ENCODE measurements at places on chromosomes 7 and 10.
A peak's percentile ranks its signal among the peaks of the same experiment; 100 is the strongest.

- DNase-seq = peak; percentile 40
These were observed 104.6 kb upstream of the TNRC18 start for GRCh38 chr7:5528071-5528814.

DNA sequence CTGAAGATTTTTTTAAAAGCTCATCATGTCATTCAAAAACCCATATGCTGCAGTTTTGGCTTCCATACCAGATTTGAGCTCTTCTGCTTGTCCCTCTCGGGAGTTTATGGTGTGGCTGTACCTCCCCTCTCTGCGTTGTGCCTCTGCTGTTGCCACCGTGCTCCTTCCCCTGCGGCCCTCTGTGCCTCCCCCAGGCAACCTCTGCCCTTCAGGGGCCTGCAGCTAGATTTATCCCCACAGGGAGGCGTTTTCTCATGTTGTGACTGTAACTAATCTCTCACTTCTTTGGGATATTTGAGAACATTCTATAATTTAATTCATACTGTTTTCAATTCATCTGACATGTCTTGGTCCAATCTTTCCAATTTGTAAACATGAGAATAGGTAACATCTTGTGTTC lies 52.7 kb downstream of the TASOR2 start:
- DNase-seq = no peak

DNA sequence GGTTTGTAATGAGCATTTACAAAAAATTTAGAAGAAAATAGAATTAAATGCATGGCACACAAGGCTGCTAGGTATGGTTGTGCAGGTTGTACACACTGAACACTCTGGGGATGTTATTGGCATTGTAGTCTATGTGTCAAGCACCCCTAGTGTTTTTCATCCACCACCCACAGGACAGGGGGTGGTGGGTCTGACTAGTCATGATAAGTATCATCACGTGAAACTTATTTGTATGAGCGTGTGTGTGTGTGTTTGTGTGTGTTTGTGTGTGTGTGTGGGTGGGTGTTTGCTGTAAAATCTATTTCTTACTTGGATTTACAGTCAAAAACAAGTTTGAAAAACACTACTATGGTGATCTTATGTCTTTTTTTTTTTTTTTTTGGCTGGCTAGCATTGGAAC lies 66.5 kb downstream of the MAP3K8 start:
- DNase-seq = no peak

DNA sequence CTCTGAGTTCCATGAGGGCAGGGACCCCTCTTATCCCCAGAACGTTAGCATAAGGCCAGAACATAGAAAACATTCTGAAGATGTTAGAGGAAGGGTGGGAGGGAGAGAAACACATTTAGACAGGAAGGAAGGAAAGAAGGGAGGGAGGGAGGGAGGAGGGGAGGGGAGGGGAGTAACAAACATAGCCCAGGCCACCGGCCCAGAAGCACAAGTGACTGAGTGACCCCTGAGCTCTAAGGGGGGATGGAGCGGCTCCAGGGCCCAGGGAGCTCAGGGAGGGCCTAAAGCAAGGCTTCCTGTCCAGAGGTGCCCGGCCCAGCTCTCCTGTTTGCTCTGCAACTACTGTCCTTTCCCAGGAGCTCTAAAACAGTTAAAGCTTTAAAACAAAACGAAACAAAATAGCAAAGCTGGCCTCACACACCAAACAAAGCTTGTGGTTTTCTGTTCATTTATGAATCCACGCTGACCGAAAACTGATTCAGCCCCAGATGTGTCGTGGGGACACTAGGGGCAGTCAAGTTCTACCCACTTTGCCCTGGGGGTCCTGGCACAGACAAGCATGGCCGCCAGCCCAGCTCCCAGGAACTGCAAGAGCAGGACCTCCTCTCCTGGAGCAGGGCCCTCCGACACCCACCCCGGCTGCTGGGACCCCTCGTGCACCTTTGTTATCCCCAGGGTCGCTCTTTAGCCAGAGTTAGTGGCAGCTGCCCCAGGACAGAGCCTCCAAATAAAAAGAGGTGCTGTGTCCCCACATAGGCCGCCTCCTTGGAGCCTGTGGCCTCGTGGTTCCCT lies 496.2 kb upstream of the FOXK1 start:
- no peak for DNase-seq

- peak; percentile 15 for DNase-seq
These were observed 817 bp downstream of the SRI start for GRCh38 chr7:88218836-88219605.

DNA sequence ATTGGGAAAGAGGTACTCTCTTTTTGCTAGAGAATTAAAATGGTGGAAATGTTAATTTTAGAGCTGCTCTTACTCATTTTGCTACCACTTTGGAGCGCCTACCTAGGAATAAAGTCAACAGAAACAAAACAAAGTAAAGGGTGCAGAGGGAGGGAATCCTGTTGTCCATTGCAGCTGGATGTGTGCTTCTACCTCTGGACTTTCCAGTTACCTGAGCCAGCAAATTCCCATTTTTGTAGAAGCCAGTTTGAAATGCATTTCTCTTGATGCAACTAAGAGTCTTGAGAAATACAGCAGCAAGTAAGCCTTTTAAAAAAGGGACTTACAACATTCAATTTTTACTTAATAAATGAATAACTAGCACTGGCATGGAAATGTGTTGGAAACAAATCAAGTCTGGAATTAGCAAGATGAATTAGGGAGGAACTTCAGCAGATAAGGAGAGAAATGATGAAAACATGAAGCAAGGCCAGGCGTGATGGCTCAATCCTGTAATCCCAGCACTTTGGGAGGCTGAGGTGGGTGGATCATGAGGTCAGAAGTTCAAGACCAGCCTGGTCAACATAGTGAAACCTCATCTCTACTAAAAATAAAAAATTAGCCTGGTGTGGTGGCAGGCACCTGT lies 113.5 kb upstream of the CTTNBP2 start:
- no peak for DNase-seq

- DNase-seq = no peak
These were observed 175.9 kb downstream of the CUX1 start for GRCh38 chr7:101993311-101993710.

GRCh38 chr10:123582084-123582989 lies 83.8 kb upstream of the GPR26 start:
- DNase-seq = peak; percentile 31

DNA sequence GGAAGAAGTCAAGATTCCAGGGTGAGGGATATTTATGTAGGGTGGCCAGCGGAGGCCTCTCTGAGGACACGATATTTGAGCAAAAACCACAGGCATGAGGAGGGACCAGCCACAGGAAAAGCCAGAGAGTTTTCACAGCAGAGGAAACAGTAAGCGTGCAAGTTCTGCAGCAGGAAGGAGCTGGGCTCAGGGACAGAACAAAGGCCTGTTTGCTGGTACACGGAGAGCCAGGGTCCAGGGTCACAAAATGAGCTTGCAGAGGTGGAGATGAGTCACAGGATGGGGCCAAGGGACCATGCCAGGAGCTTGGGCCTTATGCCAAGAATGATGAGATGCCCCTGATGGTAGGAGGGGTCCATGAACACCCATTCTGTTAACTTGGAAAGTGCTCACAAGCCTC lies 283.5 kb downstream of the PLXNA4 start:
- DNase-seq = no peak

GRCh38 chr7:111083413-111083812 lies 7.5 kb upstream of the LRRN3 start:
- DNase-seq = peak; percentile 46

GRCh38 chr7:84640637-84641036 lies 446.0 kb upstream of the SEMA3A start:
- DNase-seq = no peak

- DNase-seq = no peak
These were observed 180.9 kb downstream of the PLXNA4 start for GRCh38 chr7:132395361-132395760.

- peak; percentile 13 for DNase-seq
These were observed 23.8 kb upstream of the AHR start for GRCh38 chr7:17274551-17275245.

DNA sequence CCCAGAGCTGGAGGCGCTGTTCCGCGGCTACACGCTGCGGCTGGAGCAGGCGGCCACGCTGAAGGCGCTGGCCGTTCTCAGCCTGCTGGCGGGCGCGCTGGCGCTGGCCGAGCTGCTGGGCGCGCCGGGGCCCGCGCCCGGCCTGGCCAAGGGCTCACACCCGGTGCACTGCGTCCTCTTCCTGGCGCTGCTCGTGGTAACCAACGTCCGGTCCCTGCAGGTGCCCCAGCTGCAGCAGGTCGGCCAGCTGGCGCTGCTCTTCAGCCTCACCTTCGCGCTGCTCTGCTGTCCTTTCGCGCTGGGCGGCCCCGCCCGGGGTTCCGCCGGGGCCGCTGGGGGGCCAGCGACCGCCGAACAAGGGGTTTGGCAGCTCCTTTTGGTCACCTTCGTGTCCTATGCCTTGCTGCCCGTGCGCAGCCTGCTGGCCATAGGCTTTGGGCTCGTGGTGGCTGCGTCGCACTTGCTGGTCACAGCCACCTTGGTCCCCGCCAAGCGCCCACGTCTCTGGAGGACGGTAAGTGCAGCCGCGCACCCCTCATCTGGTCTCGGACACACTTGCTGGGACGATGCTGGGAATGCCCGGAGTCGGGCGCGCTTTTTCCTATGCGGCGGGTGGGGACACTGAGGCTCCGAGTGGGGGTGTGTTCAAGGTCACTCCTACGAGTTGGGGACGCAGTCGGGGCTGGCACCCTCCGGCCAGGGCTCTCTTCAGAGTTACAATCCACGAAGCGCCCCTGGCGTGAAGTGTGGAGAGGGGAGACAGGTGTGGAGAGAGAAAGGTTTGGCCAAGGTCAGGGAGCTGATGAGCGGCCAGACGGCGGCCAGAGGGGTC lies 717 bp downstream of the ADCY1 start:
- DNase-seq = no peak

- DNase-seq = no peak
These were observed 37.1 kb downstream of the STARD3NL start for GRCh38 chr7:38215115-38215514.

GRCh38 chr7:15719311-15719710 lies 32.8 kb upstream of the MEOX2 start:
- DNase-seq = no peak

GRCh38 chr7:44849259-44849884 lies 1.5 kb upstream of the H2AZ2 start:
- DNase-seq = no peak

- no peak for DNase-seq
These were observed 392.7 kb upstream of the NFE2L3 start for GRCh38 chr7:25759286-25759685.

- no peak for DNase-seq
These were observed 38.5 kb upstream of the WAC start for GRCh38 chr10:28494420-28494819.

DNA sequence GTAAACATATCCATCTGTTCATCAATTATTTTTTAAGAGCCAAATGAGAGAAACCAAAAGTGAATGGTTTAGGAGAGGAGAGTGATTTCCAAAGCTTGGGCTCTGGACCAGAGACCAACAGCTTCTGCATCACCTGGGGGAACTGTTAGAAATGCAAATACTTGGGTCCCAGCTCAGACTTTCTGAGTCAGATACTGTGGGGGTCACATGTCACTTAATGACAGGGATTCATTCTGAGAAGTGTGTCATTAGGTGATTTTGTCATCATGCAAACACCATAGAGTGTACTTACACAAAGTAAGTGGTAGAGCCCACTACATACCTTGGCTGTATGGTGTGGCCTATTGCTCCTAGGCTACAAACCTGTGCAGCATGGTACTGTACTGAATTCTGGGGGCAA lies 128.5 kb upstream of the PRR15 start:
- no peak for DNase-seq

- DNase-seq = no peak
These were observed 2.0 kb downstream of the XRCC2 start for GRCh38 chr7:152673897-152674296.

DNA sequence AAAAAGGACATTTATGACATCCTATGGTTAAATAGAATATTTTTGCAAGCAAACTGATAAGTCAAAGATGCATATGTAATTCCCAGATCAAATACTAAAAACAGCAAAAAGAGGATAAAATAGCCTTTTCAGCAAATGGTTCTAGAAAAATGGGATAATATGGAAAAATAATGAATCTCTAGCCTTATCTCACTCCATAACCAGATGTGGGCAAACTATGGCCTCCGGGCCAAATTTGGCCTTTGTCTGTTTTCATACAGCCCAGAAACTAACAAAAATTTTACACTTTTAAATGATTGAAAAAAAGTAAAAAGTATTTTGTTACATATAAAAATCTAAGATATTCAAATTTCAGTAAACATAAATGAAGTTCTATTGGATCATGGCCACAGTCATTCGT lies 215.4 kb upstream of the PRSS1 start:
- DNase-seq = no peak

- DNase-seq = no peak
These were observed 19.3 kb downstream of the IQCE start for GRCh38 chr7:2577914-2578680.

GRCh38 chr10:83952314-83952713 lies 187.0 kb upstream of the GHITM start:
- DNase-seq = no peak

DNA sequence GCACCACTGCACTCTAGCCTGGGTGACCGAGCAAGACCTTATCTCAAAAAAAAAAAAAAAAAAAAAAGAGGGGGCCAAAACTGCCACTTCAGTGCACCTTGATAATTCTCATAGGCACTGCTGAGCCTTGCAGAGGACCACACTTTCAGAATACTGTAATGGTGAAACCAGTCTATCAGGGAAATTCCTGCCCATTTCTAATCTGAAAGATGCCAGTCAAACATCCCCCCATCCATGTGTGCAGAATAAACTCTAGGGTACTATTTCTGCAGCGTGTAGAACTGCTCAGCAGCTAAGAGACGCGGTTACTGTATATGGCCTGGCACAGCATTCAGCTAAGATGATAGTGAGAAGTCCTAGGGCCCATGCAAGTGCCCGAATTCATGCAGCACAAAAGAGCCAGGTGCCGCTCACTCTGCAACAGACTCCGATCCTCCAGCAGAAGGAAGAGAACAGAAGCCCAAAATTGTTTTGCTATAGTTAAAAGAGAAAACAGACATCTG lies 286.8 kb upstream of the KLF14 start:
- no peak for DNase-seq

Data from activated CD4-positive, alpha-beta T cell treated with anti-CD3 and anti-CD28 coated beads for 4 hours (primary cell).